ENCODE measurements at places on chromosomes 2 and 18.

GRCh38 chr2:54560146-54560881, 104.2 kb downstream of the SPTBN1 start:
- DNase-seq: peak; percentile 62

DNA sequence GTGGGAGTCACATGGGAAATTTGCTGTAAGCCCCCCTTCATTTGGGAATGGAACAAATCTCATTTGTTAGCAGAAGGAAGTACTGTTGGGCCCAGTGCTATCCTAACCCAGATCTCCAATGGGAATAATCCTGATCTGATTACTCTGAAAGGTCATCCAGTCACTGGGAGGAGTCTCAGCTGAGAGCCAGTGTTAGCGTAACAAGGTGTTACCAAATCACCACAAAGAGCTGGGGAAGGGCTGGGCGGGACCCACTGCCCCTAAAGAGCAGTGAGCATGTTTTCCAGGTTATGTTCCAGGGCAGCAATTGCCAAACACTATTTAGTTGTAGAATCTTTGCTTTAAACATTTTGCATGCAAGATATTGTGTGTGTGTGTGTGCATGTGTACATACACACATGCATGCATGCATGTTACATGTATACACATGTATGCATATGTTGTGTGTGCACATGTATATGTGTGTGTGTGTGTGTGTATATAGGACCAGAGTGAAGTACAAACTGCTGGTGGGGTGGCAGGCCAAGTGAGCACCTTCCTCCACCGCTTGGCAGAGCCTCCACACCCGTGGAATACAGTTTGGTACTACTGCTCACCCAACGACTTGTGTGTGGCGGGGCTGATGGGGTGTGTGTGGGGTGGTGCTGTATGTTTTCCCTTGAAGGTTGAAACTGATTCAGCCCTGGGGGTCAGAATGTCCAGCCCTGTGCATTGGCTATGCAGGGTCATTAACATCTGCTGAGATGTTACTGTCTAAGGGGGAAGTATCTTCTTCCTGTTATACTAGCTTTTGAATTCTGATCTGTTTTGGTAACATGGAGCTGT, 15.2 kb downstream of the INPP5D start:
- no peak for DNase-seq

DNA sequence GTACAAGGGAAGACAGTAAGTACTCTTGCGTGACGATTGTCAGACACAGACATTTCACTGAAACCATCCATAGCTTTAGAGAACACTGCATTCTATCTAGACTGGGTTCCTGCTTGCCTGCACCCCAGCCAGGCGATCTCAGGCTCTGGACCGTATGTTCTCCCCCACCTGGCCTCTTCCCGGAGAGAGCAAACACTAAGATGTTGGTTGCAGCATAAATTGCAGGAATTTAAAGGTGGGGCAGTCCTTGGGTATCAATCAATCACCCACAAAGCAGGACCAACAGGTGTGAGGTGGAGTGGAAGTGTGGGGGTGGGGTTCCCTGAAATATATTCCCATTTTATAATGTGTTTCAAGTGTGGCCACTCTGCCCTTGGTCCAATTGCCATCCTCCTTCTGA, 103.6 kb upstream of the TGFA start:
- no peak for DNase-seq

DNA sequence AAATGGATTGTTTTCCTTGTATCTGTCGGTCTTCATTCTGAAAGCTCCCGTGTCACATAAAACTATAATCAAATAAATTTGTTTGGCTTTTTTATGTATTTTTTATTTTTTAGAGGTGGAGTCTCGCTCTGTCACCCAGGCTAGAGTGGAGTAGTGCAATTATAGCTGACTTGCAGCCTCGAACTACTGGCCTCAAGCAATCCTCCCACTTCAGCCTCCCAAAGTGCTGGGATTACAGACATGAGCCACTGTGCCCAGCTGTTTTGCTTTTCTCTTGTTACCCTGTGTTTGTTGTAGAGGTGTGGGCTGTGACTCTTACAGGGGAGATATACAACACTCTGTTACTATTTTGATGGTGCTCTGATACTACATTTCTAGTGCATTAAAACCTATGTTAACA, 2.2 kb downstream of the GALM start:
- DNase-seq: no peak

GRCh38 chr2:58866040-58866439, 624.9 kb upstream of the FANCL start:
- no peak for DNase-seq

DNA sequence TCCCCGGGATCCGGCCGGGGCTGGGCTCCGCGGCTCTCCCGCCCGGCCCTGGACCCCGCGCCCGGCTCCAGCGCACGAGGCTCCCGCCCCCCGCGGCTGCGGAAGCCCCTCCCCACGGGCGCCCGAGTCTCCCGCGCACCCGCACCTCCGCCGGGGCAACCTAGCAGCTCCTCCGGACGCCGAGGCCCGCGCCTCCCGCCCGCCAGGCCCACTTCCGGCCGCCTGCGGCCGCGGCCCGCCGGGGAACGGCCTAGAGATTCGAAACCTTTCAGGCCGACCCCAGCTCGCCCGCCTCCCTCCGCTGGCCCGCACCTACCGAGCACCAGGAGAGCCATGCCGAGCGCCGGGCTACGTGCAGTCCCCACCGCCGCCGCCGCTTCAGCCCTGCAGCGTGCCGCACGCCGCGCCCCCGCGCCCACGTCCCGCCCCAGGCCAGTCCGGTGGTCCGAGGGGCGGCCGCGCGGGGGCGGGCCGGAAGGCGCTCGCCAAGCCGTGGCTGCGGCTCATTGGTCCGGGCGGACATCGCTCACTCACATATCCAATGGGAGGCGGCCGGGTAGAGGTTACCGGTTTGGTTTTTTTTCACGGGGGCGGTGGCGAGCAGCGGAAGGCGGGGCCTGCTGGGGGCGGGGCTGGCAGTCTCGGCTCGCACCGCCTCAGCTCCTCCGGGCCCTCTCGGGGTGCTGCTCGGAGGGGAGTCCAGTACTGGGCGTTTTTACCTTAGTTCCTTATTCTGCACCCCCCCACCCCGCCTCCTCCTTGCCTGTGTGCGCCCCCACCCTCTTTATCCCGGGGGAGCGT, at the start of gene PDIA6:
Gene PDIA6, minus strand, starts transcription at position 424 of the 801 bp plus-strand sequence. Its CDS starts 89 bp downstream, at position 335.
- peak; percentile 94 for DNase-seq

All from H54 (cell line).